ENCODE measurements at places on chromosomes 7 and 10.

- DNase-seq = no peak
These were observed 95.4 kb upstream of the AFAP1L2 start for GRCh38 chr10:114499630-114500190.

- no peak for DNase-seq
These were observed 53.3 kb downstream of the ATOH7 start for GRCh38 chr10:68178592-68178991.

GRCh38 chr10:51186361-51186760 lies 112.1 kb downstream of the PRKG1 start:
- no peak for DNase-seq

- DNase-seq = no peak
These were observed 220.2 kb downstream of the ARHGAP12 start for GRCh38 chr10:31708474-31708873.

DNA sequence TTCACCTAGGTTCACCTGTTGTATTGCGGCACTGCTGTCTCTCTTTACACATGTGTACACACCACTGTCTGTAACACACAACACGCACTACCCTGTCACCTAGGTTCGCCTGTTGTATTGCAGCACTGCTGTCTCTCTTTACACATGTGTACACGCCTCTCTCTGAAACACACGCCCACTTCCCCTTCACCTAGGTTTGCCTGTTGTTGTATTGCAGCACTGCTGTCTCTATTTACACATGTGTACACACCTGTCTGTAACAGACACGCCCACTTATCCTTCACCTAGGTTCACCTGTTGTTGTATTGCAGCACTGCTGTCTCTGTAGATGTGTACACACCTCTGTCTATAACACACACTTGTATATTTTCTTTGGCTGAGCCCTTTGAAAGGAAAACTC lies 51.5 kb downstream of the WDR37 start:
- no peak for DNase-seq

DNA sequence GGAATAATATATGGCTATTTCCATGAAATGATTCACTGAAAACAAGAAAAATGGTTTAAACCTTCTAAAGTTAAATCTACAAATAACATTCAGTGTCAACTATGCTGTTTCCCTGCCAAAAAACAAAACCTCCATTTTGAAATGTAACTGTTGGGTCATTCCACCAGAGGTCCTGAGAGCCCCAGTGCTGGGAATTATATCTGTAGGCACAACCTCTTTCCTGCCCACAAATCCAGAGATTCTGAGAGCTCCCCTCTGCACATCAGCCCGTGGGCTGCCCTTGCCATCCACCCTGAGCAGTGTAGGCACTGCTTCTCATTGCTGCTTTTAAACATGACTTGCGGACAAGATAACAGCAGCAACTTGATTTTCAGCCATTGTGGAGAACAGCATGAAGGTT lies 198.6 kb downstream of the TMEM178B start:
- DNase-seq = no peak

- DNase-seq = no peak
These were observed 55.9 kb downstream of the ETV1 start for GRCh38 chr7:13933536-13933935.

- no peak for DNase-seq
These were observed 12.9 kb downstream of the ATP6V1F start for GRCh38 chr7:128875523-128875948.

- DNase-seq = no peak
These were observed 1.6 kb downstream of the POLM start for GRCh38 chr7:44080686-44081265.

- DNase-seq = no peak
These were observed 121.8 kb downstream of the WDR37 start for GRCh38 chr10:1177936-1178335.

DNA sequence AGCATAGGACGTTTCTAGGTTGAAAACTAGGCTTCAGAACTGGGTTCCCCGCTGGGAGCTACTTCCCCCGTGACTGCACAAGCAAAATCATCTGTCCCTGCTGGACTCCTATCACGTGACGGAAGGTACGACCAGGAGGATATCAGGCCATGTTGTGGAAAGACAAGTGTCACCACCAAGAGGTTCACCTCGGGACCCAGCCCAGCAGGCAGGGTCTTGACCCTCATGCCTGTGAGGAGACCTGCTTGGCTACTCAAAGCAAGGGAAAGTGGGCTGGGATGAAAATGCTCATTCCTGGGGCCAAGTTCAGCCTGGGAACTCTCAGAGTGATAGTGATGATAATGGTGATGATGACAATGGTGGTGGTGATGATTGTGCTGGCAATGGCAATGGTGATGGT lies 32.3 kb upstream of the DPYSL4 start:
- no peak for DNase-seq

DNA sequence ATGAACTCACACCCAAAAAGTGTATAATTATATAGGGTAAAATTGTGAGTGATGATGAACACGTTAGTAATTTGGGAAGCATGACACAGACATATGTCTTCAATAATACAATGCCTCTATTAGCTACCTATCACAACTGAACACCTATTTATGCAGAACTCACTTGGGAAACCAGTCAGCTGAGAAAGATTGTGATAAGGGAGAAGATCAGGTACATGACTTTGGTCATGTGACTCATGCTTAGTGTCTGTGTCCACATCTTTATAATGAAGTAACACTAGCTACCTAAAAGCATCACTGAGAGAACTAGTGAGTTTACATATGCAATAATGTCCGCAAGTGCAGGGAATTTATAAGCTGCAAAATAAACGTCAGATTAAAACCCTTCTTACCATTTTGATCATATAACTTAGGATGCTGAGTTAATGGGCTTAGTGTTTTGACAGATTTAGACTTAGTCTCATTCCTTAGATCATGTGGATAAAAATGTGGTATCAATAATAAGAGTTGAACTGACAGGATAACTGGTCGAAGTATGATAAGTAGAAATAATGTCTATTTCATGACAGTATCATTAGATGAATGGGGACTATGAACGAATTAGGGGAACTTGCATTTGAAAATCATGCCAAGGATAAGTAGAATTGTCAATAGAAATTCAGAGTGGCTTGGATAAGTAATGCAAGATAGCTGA lies 11.6 kb downstream of the VWDE start:
- no peak for DNase-seq

GRCh38 chr7:50994753-50995319 lies 212.1 kb upstream of the GRB10 start:
- no peak for DNase-seq

- DNase-seq = no peak
These were observed 14.5 kb upstream of the ZNF282 start for GRCh38 chr7:149180722-149181449.

DNA sequence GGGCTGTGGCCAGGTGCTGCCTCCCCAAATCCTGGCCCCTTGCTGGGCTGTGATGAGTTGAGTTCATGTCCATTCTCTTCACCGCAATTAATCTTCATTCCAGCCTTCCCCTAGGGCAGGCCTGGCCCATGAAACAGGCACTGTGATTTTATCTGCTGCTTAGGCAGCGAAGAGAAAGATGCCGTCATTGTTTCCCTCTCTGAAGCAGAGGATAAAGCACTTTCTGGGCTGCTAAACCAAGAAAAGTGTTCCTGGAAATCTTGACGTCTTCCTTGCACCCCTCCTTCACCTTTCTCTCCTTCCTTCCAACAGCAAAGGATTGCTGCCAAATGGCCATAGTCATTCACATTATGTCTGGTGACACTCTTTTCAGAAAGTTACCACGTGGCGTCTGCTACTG lies 265.9 kb downstream of the ZEB1 start:
- DNase-seq = no peak

GRCh38 chr10:101341438-101341837 lies 12.5 kb upstream of the BTRC start:
- DNase-seq = no peak

GRCh38 chr7:103551016-103551415 lies 105.0 kb upstream of the SLC26A5 start:
- DNase-seq = no peak

- DNase-seq = no peak
These were observed 65.8 kb upstream of the GLCCI1 start for GRCh38 chr7:7902845-7903244.

- no peak for DNase-seq
These were observed 532.6 kb downstream of the TNS3 start for GRCh38 chr7:47049234-47049774.

GRCh38 chr7:106031300-106032035 lies 68.4 kb downstream of the CDHR3 start:
- peak; percentile 83 for DNase-seq

DNA sequence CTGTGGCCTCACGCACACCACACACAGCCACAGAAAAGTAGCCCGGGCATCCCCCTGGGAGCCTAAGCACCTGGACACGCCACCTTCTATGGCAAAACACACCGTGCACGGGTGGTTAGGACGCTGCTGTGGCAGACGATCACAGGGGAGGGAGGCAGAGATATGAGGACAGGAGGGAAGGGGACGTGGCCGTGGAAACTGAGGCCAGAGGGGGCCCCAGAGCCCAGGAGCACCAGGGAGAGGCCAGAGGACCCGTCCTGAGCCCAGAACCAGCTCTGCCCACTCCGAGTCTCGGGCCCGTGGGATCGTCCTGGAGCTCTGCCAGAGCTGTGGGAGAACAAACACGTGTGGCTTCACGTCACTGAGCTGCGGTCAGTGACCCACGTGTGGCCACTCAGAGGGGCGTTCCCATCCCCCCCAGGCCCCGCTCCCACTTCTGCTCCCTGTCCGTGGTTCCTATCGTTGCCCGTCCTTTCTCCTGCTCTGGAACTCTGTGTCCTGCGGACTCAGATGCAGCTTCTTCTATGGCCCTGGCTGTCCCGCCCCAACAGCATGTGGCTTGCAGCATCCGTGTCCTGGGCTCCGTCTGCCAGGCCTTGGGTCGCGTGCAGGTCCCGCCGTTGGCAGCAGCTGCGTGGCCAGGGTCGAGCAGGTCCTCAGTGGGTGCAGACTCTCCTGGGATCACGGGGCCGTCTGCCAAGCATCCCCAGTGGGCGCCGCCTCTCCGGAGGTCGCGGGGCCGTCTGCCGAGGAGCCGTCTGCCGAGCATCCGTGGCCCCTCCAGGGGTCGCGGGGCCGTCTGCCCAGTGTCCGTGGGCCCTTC lies 31.0 kb downstream of the GET4 start:
- no peak for DNase-seq

- no peak for DNase-seq
These were observed 327.3 kb downstream of the INHBA start for GRCh38 chr7:41375582-41375981.

GRCh38 chr10:12730809-12731519 lies 270.5 kb downstream of the CCDC3 start:
- no peak for DNase-seq

- no peak for DNase-seq
These were observed 70.3 kb upstream of the HDAC9 start for GRCh38 chr7:18425227-18425626.

DNA sequence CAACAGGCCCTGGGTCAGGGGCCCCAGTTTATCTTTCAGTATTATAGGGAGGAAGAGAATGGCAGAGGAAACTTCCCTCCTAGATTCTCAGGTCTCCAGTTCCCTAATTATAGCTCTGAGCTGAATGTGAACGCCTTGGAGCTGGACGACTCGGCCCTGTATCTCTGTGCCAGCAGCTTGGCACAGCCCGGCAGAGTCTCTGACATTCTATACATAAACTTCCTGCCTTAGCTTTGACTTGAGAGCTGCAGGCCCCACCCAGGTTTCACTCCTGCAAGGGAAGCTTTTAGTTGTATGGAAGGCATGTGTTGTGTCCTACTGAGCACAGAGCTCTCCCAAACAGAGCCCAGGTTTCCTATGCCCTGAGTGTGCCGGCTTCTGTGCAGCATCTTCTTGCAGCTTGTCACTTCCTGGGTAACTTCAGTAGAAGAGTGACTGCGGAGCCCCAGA lies 205.6 kb upstream of the PRSS58 start:
- DNase-seq = peak; percentile 19

DNA sequence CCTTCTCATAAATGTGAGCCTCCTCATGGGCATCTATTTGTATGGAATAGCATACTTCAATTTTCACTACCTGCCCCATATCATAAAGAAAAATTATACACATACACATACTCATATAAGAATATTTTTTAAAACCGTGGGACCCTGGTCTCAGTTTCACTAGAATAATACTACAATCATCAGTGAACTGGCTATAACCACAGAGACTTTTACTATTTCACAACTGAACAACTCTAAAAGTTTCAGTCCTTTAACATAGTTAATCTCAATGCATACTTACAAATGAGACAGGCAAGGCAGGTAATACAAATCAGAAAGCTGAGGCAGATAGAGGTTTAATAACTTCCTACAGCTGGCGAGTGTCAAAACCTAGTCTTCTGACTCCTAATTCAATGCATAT lies 83.1 kb downstream of the LRRN3 start:
- no peak for DNase-seq

- no peak for DNase-seq
These were observed 22.5 kb downstream of the ZSCAN25 start for GRCh38 chr7:99639267-99639666.

DNA sequence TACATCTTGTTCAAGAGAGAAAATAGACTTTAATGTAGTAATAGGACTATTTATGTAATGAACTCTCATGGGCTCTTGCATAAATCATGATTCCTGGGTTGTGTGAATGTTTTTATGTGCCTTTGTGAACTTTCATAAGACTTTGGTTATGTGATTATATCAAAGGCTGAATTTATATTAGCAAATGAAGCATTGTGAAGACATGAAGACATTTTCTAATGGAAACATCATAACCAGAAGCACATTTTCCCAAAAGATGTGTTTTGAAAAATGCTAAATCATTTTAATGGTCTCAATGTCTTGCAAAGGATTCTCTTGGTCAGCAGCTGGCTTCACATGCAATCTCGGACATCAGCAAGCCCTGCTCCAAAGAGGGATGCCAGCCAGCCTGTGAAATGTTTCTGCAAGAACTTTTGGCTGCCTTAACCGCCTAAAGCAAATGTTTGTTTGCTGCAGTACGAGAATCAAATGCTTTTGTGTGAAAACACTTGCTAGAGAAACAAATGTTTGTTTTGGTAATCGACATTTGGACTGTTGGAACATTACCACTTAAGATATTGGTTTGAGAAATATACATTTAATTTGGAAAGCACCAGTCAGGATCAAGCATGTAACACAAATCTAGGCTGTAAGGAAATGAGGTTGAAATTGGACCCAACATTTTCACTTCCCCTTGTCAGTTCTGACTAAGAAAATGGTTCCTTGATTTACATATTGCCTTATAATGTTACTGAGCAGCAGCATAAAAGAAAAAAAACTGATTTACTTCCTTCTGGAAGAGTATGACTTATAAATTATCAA lies 102.1 kb downstream of the RTKN2 start:
- no peak for DNase-seq

DNA sequence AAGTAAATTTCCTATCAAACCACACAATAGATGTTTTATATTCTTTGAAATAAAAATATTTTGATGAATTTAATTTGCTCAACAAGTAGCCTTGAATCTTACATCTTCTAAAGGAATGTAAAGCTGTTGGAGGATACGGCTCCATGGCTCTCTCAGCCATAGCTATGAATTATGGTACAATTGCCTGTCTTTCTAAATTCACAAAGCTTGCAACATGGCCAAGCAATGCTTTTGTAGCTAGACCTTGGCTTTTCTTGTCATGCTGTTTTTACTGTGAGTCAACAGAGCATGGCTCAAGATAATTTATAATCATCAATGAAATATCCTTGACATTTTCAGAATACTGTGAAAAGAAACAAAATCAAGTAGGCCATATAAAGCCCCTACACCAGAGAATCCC lies 286.7 kb downstream of the CACNA2D1 start:
- DNase-seq = no peak
